LoVo (cell line): ENCODE measurements at places on chromosomes 16 and 17.

- DNase-seq: no peak
Observed at GRCh38 chr16:23408242-23408822, 44.7 kb downstream of the COG7 start.

GRCh38 chr17:13420878-13421277, 180.9 kb downstream of the HS3ST3A1 start:
- peak; percentile 42 for DNase-seq

DNA sequence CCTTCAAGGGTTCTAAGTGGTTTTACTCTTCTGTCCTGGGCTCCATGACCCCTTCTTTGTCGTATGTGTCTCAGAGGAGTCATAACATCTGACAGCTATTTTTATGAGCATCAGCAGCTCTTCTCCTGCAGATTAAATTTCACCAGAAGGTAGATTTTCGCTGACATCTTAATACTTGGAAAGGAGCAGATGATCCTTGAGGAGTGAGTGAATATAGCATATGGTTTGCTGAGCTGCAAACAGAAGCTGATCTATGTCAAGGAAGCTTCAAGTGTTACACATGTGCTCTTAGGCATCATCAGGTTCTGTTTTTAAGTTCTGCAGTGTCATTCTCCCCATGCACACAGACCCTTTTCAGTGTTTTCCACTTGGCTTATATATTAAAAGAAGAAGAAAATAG, 49.2 kb upstream of the MYH2 start:
- DNase-seq: no peak

- no peak for DNase-seq
Observed at GRCh38 chr16:76988526-76988925, 202.5 kb upstream of the MON1B start.

DNA sequence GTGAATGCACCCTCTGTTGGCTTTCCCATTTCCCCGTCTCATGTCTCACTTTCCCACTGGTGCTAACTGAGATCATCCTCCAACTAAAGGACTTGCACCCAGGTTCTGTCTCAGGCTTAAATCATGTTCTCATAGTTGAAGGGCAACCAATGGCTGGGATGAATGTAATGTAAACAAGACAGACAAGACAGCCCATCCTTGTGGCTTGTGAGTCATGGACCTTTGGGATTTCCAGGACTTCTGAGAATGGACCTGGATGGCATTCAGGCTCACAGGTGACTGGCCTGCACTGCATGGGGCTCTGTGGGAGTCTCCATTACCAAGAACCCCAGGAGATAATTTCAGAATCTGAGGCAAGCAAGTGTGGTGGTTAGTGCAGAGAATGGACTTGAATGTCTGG, 347.5 kb downstream of the HAPSTR1 start:
- DNase-seq: no peak

GRCh38 chr17:7548585-7549400, at the start of gene TNFSF12:
Gene TNFSF12, plus strand, starts transcription at chr17:7549058. Its CDS starts 96 bp downstream, at chr17:7549154.
- DNase-seq: no peak

DNA sequence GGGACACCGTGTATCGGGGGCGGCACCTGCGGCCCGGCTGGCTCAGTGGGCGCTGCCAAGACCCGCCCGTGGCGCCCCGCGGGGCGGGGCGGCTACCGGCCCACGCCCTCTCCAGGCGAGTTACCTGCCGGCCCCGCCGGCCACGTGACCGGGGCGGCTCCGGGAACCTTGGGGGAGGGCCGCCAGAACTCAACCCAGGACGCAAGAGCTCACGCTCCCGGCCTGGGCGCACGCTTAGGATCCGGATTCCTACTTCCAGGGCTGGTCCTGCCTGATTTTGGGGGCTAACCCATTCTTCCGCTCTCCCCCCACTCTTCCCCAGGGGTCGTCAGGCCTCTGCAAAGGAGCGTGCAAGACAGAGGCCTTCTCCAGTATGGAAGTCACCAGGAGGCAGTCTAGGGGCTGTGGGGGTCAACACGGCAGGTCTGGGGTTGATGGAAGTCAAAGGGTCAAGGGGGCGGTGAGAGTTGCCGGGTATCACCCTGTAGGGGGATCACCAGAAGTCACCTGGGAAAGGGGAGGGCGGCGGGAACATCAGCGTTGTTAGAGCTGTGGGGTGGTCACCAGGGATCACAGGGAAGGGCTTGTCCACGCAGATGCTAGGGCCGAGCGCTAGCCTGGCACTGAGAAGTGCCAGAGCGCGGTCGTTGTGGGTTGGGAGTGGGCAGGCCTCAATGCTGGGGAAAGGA, 354 bp upstream of the ESRP2 start:
- peak; percentile 93 for DNase-seq

- no peak for DNase-seq
Observed at GRCh38 chr16:69204172-69204571, 17.2 kb downstream of the SNTB2 start.

GRCh38 chr17:43024407-43025289, at the start of gene RND2:
Gene RND2, plus strand, starts transcription at chr17:43025231. Its CDS starts 117 bp downstream, at chr17:43025348.
- peak; percentile 43 for DNase-seq

DNA sequence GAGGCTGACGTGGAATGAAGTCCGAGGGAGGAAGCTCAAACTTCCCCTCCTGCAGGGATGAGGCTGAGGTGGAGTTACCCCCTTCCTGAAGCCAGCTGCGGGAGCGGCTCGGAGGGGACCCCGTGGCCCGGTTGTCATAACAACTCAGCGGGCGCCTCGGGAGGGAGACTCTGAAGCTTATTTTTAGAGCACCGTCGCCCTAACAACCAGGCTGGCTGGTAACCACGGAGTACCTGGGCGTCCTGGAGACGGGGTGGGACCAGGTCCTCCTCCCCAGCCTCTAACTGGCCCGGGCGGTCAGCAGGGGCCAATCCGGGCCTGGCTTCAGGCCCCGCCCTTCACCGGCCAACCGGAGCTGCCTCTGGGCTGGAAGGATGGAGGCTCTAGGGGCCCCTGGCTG, 27.7 kb downstream of the NECAB2 start:
- no peak for DNase-seq

DNA sequence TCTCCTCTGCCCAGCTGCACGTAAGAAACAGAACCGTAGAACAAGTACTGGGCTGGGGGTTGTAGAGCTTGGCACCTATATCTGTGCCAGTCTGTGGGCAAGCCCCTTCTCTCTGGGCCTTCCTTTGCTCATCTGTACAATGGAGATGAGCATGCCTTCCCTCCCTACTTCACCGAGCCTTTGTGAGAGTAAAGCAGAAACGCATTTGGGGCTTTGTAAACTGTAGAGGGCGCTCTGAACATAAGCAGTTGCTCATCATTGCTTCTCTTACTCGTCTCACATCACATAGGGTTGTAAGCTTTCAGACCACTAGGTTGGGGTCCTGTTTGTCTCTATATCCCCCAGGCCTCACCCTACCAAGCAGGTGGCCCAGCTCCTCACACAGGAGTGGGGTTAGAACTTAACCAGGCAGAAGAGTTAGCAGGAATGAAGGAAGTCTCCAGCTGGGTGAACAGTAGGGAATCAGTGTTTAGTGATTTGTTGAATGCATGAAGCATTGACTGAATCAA, 15.1 kb downstream of the SAMD14 start:
- no peak for DNase-seq

DNA sequence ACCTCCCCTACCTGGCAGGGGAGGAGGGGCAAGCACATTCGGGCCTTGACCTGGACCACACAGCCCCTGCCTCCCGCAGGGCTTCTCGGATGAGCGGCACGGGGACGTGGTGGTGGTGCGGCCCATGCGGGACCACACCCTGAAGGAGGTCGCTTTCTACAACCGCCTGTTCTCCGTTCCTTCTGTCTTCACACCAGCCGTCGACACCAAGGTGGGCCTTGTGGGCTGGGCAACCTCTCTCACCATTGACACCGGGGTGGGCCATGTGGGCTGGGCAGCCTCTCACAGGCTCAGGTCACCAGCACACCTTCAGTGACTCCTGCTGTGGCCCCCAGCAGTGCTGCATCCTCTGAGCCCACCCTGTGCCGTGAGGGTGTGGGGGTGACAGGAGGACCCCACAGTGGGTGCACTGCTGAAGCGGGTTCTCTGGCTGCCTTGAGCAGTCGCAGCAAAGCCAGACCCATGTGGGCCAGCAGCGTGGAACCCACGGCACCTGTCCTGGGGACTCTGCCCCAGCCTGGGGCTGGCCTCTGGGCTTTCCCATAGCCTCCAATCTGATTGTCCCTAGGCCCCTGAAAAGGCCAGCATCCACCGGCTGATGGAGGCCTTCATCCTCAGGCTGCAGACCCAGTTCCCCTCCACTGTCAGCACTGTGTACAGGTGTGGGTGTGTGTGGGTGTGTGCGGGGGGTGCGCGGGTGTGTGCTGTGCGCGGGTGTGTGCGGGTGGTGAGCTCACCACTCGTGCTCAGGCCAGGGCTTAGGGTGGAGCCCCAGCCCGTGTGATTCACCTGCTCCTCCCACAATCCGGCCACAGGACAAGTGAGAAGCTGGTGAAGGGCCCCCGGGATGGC, 7.5 kb downstream of the CTU2 start:
- no peak for DNase-seq

DNA sequence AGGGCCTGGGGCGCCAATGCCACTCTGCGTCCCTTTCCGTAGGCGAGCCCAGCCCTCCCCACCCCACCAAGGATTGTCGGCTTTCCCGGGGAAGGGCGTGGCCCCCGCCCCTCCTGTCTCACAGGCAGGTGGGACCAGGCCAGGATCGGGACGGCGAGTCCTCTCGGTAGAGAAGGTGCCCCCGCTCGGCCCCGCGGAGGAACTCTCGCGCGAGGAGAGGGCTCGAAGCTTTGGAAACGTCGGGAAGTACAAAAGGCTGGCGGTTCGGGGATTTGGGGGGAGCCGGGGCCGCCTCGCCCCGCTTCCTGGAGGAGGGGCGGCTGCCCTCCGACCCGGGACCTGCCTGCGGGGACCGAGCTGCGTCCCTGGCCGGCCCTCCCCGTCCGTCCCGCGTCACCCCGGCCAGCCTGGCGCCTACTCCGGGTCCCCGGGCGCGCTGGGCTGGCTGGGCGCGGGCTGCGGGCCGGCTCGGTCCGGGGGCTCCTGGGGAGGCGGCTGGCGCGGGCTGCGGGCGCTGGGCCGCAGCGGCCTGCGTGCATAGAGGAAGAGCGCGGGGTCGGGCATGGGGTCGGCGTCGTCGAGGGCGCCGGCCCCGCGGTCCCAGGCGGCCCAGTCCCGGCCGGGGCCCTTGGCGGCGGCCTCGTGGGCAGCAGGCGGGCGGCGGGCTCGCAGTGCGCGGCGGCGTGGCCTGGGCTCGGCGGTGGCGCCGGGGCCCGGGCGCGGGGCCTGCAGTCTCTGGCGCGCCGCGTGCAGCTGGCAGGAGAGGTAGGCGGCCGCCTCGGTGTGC, 12.6 kb upstream of the CLUH start:
- peak; percentile 65 for DNase-seq
